ENCODE measurements at places on chromosomes 1 and 21.

DNA sequence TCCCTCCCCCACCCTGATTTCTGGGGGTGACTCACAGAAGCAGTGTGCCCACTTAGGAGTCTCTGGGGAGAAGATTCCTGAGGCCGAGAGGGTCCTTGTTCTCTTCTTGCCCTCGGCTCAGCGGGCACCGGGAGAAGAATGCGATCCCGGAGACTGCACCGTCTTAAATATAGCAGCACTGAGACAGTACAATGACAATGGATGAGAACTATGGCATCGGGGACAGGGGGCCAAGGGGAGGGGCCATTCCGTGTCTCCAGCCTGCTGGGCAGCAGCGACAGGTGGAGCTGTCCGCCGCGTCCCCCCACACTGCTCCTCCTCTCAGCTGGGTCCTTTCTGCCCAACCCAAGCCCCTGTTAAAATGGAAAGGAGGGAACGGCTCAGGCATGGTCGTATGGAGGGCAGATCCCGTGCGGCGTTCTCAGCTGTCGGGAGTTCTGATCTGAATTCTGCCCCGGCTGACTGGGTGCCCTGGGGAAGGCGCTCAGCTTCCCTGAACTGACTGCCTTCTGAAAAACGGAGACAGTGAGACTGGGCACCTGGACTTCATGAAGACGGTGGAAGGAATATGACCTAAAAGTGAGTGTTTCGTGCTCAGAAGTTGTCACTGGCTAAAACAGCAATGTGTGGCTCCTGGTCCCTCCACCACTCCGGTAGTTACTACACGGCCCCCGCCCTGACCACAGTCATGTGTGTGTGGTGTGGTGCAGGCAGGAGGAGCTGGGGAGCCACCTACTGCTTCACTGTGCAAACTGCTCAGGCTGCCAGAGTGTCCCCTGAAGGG is at the start of gene MYOM3:
MYOM3 (minus strand) TSS at position 140 of the 784 bp plus-strand sequence. CDS start 3,499 bp downstream, outside the sequence.
- peak; percentile 73 for DNase-seq

DNA sequence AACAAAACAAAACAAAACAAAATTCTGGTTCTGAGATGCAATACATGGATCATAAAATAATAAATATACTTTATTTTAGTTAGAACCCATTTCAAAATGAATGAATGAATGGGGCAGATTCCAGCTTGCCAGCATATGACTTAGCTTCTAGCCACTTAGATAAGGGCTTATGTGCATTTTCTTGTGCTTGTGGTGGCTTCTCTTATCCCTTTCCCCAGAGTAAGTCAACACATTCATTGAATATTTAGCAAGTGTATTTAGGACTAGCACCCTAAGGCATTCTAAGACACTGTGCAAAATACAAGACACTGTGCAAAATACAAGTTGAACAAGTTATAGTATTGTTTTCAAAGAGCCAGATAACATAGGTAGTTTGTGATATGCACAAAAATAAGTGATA is 4.7 kb downstream of the ADIPOR1 start:
- no peak for DNase-seq

GRCh38 chr21:36135391-36136102 is 668 bp downstream of the CBR3 start:
- peak; percentile 89 for DNase-seq

- no peak for DNase-seq
These were observed 72.7 kb downstream of the WDR4 start for GRCh38 chr21:42806509-42807140.

DNA sequence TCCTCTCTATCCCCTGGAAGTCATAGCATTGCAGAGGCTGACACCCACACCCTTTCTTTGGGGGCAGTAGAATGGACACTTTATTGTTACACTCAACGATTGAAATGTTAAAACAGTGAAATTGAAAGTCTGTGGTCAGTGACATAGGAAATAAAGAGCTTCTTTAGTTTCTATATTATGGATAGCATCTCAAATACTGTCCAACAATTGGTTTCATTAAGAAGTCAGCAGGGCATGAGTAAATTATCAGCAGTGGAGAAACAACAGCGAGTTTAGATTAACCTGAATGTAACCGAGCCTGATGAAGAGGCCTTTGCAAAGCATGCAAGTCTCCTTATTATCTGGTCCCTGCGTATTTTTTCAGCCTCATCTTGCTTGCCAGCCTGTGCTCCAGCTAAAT is 350.7 kb downstream of the NTNG1 start:
- no peak for DNase-seq

- no peak for DNase-seq
These were observed 233.3 kb downstream of the SETD4 start for GRCh38 chr21:35827004-35827403.

- no peak for DNase-seq
These were observed 5.4 kb upstream of the DISP3 start for GRCh38 chr1:11473491-11474034.

- DNase-seq = no peak
These were observed 234.3 kb downstream of the CAMTA1 start for GRCh38 chr1:7019510-7019909.

DNA sequence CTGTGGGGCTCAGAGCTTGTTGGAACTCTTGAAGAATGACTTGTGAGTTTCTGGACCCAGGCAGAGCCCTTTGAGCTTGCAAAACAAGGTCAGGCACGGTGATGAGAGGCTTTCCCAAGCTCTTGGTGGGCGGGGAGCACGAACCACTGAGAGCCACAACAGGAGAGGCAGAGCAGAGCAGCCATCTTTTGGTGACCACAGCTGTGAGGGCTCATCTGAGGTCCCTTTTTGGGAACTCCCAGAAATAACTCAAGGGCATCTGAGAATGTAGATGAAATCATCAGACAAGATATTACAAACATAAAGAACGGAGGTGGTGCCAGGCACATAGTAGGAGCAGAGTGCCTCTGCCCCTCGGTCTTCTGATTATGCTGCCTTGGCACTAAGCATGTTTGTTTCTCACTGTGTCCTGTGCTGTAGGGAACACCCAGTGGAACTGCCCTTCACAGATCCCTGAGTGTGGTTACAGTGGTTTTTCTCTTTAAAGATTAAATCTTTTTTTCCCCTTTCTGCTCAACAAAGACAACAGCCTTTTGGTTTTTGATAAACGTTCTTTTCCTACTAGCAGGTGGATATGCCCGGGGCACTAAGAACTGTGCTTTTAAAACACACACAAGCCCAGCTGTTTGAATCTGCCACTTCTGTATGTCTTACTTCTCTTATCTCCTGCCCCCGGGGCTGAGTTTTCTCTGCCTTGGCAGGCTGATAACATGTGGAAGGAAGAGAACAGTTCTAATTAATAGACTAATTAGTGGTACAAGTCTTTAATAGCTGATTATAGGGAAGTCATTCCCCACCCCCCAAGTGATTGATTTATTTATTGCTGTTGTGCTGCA is 37.7 kb downstream of the CD34 start:
- no peak for DNase-seq

GRCh38 chr1:188281921-188282320 is 1453.2 kb downstream of the PLA2G4A start:
- no peak for DNase-seq

DNA sequence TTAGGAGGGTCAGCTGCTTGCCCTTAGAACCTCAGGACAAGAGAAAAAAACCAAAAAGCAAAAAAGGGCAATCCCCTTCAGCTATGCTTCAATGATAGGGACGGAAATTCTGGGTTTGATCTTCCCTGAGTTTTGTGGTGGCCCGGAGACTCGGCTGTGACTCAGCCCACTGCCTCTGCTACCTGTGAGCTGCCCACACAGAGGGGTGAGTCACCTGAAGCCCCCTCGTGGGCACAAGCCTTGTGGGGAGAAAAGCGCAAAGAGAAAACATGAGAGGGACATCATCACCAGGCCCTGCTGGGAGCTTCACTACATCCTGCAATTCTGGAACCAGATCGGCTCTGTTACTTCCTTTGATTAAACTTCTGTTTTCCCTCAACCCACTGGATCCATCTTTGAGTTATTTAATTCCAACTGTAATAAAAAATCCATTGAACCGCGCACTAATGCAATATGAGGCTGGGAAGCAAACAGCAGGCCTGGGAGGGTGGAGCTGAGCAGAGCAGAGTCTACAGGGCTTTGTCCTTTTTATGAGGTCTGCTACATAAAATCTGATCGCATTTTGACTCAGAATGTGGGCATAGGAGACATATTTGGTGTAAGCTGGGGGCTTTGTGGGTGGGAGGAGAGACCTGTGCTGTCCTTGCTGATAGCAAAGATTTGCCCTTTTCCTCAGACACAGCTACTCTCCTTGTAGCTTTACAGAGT is 58.7 kb upstream of the STUM start:
- no peak for DNase-seq

DNA sequence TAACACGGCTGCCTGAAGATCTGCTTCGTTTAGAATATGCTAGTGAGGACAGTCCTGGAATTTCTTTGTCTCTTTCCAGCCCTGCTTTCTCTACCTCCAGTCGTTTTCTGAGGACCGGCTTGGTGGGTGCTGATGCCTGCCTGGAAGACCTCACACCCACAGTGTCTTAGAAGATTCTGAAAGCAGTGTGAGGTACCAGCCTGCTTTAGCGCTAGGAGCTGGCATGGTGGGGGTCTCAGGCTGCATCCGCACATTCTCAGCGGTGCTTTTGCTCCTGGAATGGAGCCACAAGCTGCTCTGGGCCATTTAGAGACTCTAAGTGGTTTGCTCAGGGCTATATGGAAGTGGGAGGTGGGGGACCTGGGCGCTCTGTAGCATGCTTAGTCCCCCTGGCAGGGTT is 61.4 kb downstream of the CD247 start:
- no peak for DNase-seq

GRCh38 chr1:154583773-154584172 is 16.2 kb downstream of the CHRNB2 start:
- no peak for DNase-seq

DNA sequence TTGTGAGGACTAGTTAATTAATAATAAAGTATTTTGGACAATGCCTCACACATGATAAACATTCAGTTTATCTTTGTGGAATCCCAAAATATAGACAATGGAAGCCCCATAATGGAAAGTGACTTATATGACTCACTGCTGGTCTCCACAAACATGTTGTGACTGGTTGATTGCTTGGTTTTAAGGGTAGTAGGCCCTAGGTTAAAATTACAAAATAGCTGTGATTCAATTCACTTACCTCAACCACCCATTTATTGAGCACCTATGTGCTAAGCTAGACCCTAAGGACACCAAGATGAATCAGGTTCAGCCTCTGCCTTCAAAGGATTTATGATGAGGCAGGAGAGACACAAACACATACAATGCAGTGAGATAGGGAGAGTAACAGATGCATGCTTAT is 42.4 kb downstream of the KANK4 start:
- DNase-seq = no peak

DNA sequence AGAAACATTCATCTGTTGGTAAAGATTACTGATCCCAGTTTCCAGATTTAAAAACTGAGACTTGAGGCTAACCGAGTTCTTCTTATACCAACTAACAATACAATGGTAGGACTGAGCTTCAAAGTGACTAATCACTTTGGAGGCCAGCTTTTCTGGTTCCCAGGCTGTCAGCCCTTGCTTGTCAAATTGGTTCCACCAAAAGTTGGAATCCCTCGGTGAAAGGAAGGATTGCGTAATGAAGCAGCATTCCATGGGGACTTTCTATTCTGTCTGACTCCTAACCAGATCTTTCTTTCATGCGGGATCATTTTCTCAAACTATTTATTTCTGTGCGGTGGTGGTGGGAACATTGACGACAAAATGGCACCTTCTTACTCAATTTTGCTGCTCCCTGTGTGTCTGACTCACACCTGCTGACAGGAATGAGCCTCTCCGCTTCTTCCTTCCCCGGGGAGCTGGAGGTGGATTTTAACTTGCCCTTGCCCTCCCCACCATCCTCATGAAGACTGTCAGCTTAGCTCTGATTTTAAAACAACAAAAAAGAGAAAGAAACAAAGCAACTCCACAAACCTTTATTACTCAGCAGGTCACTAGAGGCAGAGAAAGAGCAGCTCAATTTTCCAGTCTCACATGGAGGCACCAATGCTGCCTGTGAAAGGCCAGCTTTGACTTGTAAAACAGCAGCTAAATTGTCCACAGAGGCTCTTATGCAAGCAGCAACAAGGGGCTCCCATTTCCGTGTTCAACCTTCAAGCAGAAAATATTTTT is 32.9 kb upstream of the RASAL2 start:
- DNase-seq = peak; percentile 23

DNA sequence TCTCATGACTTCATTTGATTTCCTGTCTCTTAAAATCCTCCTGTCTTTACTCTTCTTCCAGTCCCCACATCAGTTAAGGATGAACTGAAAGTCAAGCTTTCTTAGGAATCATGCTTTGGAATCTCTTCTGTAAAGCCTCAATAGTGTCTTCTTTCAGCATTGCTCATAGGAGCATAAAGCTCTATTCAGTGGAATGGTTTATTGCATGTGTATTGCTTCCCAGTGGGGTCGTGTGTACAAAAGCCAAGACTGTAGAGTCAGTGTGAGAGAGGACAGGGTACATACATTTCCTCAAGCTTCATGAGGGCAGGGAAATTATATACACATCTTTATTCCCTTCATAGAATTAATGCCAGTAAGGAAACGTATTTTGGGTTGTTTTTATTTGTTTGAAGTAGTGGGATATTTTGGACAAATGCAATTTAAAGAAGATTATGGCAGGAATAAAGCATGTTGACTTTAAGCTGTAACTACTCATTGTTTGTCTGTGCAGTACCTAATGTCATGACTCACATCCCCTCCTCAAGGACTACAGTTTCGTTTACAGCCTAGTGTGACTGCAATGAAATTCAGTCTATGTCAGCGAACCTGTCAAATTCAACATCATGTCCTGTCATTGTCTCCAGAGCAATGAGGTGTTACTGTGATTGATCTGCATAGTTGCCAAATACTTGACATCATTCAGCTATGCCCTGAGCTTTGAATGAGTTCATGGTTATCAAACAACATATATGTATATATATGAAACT is 2164.2 kb downstream of the NCAM2 start:
- DNase-seq = no peak

DNA sequence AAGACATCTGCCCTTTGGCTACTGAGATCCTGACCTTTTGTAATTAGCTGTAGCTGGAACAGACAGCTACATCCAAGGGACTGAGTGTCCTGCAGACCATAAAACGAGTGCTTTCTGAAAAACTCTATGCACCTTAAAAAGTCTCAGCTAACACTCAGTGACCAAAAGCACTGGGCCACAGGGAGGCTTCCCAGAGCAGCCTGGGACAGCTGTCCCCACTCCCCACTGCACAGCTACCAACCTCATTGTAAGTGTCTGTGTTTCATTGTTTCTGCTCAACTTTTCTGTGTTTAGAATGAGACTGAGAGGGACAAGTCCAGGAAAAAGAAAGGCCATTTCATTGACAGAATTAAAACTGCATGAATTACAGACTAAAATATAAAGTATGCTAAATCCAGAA is 80.7 kb downstream of the SMYD2 start:
- DNase-seq = no peak

DNA sequence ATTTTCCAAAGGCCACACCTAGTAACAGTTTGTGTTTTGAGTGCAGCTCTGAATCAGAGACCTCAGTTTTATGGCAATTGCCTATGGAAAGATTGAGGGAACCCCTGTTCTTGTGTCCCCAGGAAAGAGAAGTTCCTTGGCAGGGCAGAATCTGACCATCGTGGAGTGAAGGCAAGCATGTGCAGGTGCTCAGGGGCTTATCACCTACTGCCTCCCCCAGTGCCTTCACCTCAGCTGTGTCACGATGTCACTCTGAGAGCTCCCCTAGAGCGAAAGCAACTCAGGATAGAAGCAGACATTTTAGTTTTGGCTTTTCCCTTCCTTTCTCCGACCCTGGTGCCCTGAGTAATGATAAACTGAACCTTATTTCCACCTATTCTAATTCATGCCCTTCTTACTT is 1.8 kb upstream of the SPRR1A start:
- DNase-seq = no peak

GRCh38 chr1:15836772-15837669 is 10.5 kb upstream of the SPEN start:
- DNase-seq = peak; percentile 19

- no peak for DNase-seq
These were observed at the start of gene LYPD8 for GRCh38 chr1:248755517-248755916. Gene LYPD8, minus strand, starts transcription at chr1:248755759. Its CDS starts 4,678 bp downstream, at chr1:248751081.
